Neural crest cell (in vitro differentiated cells): ENCODE measurements at places on chromosomes 5 and 9. TPM values are rescaled to one million over a fixed set of nuclear protein-coding genes. Genes with fewer than 3 reads are reported as not detected.

The MCTP1 gene
- 1.7 and 1.8 TPM in 2 replicates for total RNA-seq

The NR4A3 gene
- 0.91 and 0.93 TPM in 2 replicates for total RNA-seq

The N4BP3 gene
- total RNA-seq: 1.3 and 1.4 TPM in 2 replicates

The CSF2 gene
- not detected in 2 replicates for total RNA-seq

The SLC4A9 gene
- not detected in 2 replicates for total RNA-seq

GRCh38 chr5:14107536-14107935 is 35.6 kb upstream of the TRIO start:
- H3K36me3 ChIP-seq: peaks cover 3% of the 10 kb centered on the region
- no peak for DNase-seq
- H3K4me1 ChIP-seq: peaks cover 5% of the 10 kb centered on the region
- H3K27me3 ChIP-seq: peaks cover 13% of the 10 kb centered on the region

GRCh38 chr9:124369231-124369797 is 45.9 kb downstream of the PSMB7 start:
- H3K27ac ChIP-seq: no peak overlapping the region
- H3K27me3 ChIP-seq: no peaks in the 10 kb centered on the region
- H3K4me3 ChIP-seq: no peak overlapping the region
- peaks cover 17% of the 10 kb centered on the region for H3K4me1 ChIP-seq
- H3K36me3 ChIP-seq: peaks cover 12% of the 10 kb centered on the region

DNA sequence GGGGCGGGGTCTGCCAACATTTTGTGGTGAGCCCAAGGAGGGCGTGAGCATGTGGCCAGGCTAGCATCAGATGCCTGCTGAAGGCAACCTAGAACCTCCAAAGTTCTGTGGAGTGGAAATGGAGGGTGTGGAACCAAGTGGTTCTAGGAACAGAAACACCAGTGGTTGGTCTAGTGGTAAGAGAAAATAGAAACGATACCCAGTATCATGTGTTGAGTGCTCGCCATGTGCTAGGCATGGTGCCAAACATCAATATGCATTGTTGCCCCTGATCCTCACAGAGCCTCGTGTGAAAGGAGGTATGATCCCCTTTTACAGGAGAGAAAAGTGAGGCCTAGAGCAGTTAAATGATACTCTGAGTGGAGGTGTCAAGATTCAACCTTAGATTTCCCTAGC is 31.5 kb upstream of the MVB12B start:
- H3K4me3 ChIP-seq: no peak overlapping the region
- no peak for DNase-seq
- no peaks in the 10 kb centered on the region for H3K36me3 ChIP-seq
- H3K27ac ChIP-seq: no peak overlapping the region
- peaks cover 11% of the 10 kb centered on the region for H3K4me1 ChIP-seq

GRCh38 chr9:34802916-34803315 is 93.0 kb upstream of the CCL21 start:
- peaks cover 56% of the 10 kb centered on the region for H3K27me3 ChIP-seq
- DNase-seq: no peak
- no peak overlapping the region for H3K4me3 ChIP-seq
- no peaks in the 10 kb centered on the region for H3K4me1 ChIP-seq
- no peak overlapping the region for H3K27ac ChIP-seq
- no peaks in the 10 kb centered on the region for H3K36me3 ChIP-seq

GRCh38 chr5:136033848-136034247 is 5.1 kb downstream of the TGFBI start:
- no peak for DNase-seq
- peaks cover 2% of the 10 kb centered on the region for H3K36me3 ChIP-seq
- H3K27ac ChIP-seq: no peak overlapping the region
- peaks cover 9% of the 10 kb centered on the region for H3K4me1 ChIP-seq
- H3K27me3 ChIP-seq: peaks cover 37% of the 10 kb centered on the region

DNA sequence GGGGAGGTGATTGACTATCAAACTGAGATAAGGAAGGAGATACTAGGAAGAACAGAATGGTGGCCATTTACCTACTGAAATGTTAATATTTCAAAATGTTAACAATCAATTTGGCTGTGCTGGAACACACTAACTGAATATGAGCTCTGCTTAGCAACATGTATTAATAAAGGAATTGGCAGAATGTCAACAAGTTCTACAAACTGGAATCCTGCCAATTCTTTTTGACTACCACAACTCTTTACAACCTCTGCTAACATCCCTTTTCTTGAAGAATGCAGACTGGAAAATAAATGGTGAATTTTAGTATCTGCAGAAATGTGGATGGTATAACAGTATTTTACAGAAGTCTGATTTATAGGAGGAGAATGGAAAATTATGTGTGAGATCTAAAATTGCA is 446.4 kb downstream of the ISL1 start:
- H3K27ac ChIP-seq: no peak overlapping the region
- H3K27me3 ChIP-seq: no peaks in the 10 kb centered on the region
- H3K4me3 ChIP-seq: no peak overlapping the region
- DNase-seq: no peak
- H3K4me1 ChIP-seq: no peaks in the 10 kb centered on the region

GRCh38 chr5:158060212-158060611 is 201.3 kb upstream of the CLINT1 start:
- H3K4me3 ChIP-seq: no peak overlapping the region
- no peaks in the 10 kb centered on the region for H3K36me3 ChIP-seq
- peaks cover 5% of the 10 kb centered on the region for H3K4me1 ChIP-seq
- peaks cover 11% of the 10 kb centered on the region for H3K27me3 ChIP-seq
- H3K27ac ChIP-seq: no peak overlapping the region
- no peak for DNase-seq

- H3K36me3 ChIP-seq: no peaks in the 10 kb centered on the region
- peaks cover 9% of the 10 kb centered on the region for H3K27me3 ChIP-seq
- no peak for DNase-seq
Measured at GRCh38 chr9:22146604-22147003, 137.5 kb upstream of the CDKN2B start.
